ENCODE measurements at places on chromosomes 4 and X.

- peak; percentile 13 for DNase-seq
Measured at GRCh38 chrX:119004920-119005524, 30.6 kb downstream of the LONRF3 start.

DNA sequence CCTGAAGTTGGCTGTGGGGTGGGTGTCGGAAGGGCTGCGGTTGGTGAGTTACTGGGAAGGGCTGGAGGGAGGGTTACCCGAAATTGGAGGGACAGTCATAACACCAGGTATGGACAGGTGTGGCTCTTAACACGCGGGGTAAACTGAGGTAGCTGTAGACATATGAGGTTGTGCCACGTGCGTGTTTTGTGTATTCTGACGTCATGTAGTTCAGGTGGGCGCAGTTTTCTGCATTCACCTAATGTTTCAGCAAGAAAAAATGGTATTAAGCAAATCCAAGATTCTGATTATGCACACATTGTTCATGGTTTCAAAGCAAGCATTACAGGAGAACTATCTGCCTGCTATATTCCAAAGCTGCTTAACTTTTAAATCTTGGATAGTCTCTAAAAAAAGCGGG is 83.5 kb upstream of the GPM6B start:
- DNase-seq: no peak

- DNase-seq: no peak
Measured at GRCh38 chr4:126221717-126222340, 907.1 kb downstream of the FAT4 start.

GRCh38 chr4:158450741-158451140 is 70.9 kb upstream of the RXFP1 start:
- no peak for DNase-seq

DNA sequence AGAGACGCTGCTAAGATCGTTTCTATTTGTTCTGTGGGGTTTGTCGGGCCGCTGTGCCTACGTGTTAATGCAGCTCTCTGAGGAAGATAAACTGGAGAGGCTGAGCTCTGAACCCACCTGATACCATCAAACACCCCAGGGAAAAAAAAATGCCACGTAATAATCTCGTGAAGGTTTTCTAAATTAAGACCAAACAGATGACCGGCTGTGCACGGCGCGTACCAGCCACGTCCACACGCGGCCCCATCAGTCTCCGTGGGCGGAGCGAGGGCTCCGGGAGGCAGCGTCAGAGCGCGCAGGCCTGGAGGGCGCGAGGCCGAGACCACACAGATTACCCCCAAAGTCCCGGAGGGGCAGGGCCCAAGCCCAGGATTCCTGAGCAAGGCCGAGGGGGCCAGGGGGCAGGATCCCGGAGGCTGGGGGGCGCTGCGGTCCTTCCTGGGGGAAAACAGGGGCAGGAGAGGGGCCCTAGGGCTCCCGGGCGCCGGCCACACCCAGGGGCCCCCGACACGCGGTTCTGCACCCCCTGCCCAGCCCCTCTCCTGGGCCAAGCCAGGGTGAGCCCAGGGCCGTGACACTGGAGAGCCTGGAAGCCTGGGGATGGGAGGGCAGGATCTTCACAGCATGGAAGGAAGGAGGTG is 91.9 kb downstream of the FAM53A start:
- DNase-seq: peak; percentile 1

GRCh38 chr4:138492176-138492575 is 250.0 kb upstream of the SLC7A11 start:
- DNase-seq: no peak

- DNase-seq: no peak
Measured at GRCh38 chr4:125368671-125369081, 53.9 kb downstream of the FAT4 start.

DNA sequence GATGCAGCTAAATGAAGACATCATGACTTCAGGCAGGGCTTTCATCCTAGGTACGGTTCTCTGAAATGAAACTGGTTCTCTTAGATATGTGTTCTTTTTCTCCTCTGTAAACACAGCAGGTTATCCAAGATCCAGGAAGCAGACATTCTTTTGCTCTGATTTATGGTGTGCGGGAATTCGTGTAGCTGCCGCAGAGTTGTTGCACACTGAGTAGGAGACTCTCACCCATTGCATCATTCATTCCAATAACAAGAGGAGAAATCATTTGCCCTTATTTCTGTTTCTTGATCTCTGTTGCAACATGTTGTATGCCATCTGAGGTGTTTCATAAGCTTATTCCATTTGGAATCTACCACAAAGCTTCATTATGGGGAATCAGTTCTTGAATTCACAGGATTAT is 133.6 kb upstream of the VCX2 start:
- no peak for DNase-seq

DNA sequence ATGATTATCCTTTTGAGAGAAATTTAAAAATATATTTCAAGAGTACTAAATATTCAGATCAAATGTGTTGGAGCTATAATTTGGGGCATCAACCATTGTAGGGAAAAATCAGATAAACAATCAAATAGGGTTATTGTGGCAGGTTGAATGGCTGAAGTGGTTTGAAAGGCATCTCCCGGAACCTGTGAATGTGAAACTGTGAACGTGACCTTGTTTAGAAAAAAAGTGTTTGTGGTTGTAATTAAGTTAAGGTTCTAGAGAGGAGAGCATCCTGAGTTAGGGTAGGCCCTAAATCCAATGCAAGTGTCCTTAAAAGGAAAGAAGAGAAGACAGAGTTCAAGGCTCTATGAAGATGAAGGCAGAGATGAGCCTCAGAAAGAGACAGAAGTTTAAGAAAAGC is 37.4 kb downstream of the ADGRA3 start:
- DNase-seq: no peak

DNA sequence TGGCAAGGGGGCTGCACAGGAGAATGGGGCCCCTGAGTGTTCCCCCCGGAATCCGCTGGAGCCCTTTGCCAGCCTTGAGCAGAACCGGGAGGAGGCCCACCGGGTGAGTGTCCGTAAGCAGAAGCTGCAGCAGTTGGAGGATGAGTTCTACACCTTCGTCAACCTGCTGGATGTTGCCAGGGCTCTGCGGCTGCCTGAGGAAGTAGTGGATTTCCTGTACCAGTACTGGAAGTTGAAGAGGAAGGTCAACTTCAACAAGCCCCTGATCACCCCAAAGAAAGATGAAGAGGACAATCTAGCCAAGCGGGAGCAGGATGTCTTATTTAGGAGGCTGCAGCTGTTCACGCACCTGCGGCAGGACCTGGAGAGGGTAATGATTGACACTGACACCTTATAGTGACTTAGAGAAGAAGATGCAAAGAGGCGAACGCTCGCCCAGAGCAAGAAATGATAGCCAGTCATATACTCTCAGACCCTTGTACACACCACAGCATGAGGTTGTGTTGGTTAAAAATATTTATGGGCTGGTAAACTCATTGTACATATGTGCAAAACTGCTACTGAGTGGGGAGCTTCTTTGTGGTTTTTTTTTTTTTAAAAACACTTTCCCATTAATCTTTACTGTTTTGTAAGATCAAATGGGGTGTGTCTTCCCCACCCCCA is 52.5 kb downstream of the JADE1 start:
- DNase-seq: no peak

DNA sequence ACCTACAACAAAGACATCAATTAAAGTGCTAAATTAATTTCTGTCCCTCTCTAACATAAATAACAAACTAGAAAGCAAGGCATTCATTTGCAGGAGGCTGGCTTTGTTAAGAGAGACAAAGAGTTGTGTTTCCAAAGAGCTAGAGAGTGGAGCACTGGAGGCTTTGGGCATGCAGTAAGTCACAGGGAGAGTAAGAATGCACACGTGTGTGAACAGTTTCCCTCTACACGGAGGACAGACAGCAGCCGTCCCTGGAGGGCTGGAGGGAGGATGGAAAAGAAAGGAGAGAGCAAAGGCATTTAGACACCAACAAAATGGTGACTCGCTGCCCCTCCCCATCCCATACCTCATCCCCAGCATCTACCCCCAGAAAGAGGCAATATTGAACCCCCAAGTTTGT is 20.4 kb upstream of the DCHS2 start:
- DNase-seq: no peak

- DNase-seq: no peak
Measured at GRCh38 chrX:72461766-72462165, 110.9 kb downstream of the HDAC8 start.

GRCh38 chr4:41135801-41136200 is 78.5 kb downstream of the APBB2 start:
- DNase-seq: no peak

GRCh38 chr4:168076989-168077725 is 15.2 kb upstream of the ANXA10 start:
- DNase-seq: no peak

DNA sequence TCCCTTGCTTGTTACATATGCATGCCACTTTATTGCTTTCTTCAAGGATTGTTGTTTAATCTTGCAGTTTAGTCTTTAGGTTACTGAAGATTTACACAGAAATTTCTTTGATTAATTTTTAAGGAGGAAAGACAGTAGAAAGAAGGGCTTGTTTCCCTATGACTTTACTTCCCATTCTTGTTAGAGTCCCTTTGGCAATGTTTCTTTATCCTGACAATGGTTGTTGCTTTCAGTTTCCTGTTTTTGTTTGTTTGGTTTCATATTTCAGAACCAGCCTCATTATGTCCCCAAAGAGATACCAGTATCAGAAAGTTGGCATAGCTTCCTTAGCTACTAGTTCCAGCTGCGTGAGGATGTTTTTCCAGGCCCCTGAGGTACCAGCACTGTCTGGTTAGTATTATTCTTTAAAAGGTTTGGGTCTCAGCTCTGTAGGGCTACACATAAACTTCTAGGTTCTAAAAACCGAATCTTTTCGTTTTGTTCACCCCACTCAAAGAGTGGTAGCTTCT is 61.3 kb upstream of the UNC5C start:
- DNase-seq: no peak

DNA sequence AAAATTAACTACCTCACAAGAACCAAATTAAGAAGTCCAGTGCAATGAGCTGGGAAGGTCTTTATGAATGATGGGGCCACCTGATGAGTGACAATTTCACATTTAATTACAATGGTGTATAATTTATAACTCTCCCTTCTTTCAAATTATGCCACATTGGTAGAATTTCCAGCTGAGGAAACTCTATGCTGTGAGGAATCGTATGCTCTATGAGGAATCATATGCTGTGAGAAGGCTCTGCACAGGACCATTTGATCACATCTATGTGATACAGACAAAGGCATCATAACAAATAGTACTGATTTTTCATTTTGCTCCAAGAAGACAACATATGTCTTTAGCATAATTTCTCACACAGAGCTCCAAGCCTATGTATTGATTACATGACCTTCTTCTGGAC is 69.3 kb downstream of the PDHA2 start:
- DNase-seq: no peak

DNA sequence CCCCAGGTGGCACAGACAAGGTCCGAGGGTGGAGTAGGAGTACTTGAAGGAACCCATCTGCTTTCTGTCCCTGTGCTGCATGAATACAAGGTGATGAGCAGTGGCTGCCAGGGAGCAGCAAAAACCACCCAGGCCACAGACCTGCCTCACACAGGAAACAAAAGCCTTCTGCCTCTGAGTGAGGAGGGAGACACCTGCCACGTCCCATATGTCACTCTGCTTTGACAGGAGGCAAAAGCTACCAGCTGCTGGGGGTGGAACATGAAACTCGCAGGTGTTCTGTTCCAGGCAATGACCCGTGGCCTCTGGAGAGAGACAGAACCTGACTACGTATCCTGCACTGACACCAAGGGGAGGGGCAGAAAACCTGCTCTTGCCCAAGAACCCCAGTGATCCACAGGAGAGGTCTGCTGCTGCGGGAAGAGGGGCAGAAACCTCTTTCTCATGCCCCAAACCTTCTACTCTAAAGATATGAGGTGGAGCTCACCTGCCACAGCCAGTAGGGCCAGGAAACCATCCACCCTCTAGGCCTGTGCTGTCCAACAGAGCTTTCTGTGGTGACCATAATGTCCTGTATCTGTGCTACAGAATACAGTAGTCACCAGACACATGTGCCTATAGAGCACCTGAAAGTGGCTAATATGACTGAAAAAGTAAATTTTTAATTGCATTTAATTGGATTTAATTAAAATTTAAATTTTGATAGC is 172.9 kb downstream of the PRDM5 start:
- no peak for DNase-seq

GRCh38 chrX:10085223-10085622 is 71.6 kb upstream of the CLCN4 start:
- no peak for DNase-seq

GRCh38 chr4:53147197-53147596 is 218.7 kb downstream of the SCFD2 start:
- no peak for DNase-seq

DNA sequence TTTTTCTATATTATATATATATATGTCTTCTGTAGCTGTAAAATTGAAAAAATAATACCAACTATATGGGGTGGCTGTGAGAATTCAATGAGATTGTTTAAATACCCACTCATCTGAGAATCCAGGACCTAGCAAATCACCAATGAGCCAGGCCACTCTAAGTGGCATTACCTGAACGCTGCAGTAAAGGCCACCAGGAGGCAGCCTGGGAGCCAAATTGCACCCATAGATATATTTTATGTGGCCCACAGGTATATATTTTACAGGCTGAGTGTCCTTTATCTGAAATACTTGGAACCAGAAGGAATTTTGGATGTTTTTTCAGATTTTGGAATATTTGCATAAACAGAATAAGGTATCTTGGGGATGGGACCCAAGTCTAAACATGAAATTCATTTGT is 58.2 kb upstream of the C4orf50 start:
- DNase-seq: peak; percentile 24

- peak; percentile 17 for DNase-seq
Measured at GRCh38 chr4:121938282-121939092, 13.4 kb downstream of the TRPC3 start.

DNA sequence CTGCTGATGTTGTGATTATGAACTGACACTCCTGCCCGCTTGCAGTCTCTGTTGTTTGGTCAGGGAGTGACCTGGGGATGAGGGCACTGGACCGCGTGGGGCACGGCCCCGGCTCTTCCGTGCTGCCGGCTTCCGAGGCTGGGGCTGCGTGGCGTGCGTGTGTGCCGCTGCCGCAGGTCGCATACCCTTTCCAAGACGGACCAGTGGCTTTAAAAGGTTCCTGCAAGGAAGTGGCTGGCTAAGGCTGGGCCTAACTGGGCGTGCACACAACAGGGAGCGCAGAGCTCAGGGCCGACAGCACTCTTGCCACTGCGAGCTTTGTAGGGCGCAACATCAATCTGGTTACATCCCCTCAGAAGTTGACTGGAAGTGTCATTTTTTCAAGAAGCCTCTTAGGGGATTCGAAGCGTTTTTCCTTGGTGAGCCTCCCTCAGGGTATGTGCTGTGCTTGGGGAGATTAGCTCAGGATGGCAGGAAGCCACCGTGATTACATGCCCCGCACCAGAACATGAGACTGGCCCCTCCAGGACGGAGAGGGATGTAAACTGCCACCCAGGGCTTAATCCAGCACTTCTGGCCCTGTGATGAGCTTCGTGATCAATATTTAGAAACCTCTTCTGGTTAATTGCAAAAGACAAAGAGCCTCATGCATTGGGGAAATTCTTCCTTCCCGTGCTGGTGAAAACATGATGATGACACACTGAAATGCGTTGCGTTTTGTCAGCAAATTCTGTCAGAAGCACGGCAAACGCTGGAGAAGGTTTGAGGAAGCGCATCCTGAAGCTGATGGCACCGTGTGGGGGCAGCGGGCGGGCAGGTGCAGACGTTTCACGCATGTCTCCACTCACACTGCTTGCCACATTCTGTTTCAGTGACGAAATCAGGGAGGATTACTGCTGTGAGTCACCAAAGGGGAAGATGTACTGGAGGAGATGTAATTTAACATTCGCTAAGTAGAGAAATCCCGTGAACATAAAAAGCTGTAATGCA is 11.1 kb downstream of the MAEA start:
- DNase-seq: no peak

All from T-helper 2 cell (primary cell).